ENCODE measurements at places on chromosomes 12 and 14. TPM values are rescaled to one million over a fixed set of nuclear protein-coding genes. Genes with fewer than 3 reads are reported as not detected.

The BEST3 gene
- 0.27 TPM for polyA plus RNA-seq

- peak; percentile 42 for DNase-seq
- H3K27me3 ChIP-seq = peaks cover 3% of the 10 kb centered on the region
- H3K27ac ChIP-seq = no peak overlapping the region
- no peaks in the 10 kb centered on the region for H3K36me3 ChIP-seq
- H3K4me3 ChIP-seq = no peak overlapping the region
Measured at GRCh38 chr14:74425525-74426201, 347 bp downstream of the SYNDIG1L start.

GRCh38 chr12:54006559-54007220, 2.1 kb upstream of the HOXC8 start:
- H3K4me1 ChIP-seq = peaks cover 3% of the 10 kb centered on the region
- no peaks in the 10 kb centered on the region for H3K36me3 ChIP-seq
- H3K27me3 ChIP-seq = peaks cover 3% of the 10 kb centered on the region
- DNase-seq = no peak
- peak overlapping the region; percentile 20 for H3K4me3 ChIP-seq
- no peak overlapping the region for H3K27ac ChIP-seq

DNA sequence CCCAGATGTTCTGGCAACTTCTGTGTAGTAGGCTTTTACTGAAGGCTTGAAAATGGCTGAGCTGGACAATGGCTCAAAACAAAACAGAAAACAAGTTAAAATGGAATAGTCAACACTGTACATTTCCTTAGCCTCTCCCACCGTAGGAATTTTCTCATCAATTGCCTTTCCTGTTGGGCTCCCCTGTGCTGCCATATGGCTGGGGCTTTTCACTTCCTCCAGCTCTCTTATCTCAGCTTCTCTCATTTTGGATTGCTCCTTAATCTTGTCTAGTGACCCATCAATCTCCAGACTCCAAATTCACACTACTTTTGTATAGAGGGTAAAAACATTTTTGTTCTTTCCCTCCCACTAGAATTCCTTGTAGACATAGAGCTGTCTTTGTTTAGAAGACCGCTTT, 50.4 kb upstream of the RPH3A start:
- no peak overlapping the region for H3K27ac ChIP-seq
- H3K27me3 ChIP-seq = peaks cover 4% of the 10 kb centered on the region
- no peak for DNase-seq
- H3K36me3 ChIP-seq = no peaks in the 10 kb centered on the region

GRCh38 chr14:94473666-94474410, 2.2 kb downstream of the SERPINA9 start:
- DNase-seq = no peak
- no peaks in the 10 kb centered on the region for H3K4me1 ChIP-seq
- no peaks in the 10 kb centered on the region for H3K36me3 ChIP-seq
- no peak overlapping the region for H3K27ac ChIP-seq
- H3K27me3 ChIP-seq = no peaks in the 10 kb centered on the region
- no peak overlapping the region for H3K4me3 ChIP-seq

- peak; percentile 62 for DNase-seq
- H3K27ac ChIP-seq = peak overlapping the region; percentile 4
- H3K4me3 ChIP-seq = no peak overlapping the region
- H3K4me1 ChIP-seq = peaks cover 13% of the 10 kb centered on the region
- H3K27me3 ChIP-seq = no peaks in the 10 kb centered on the region
Measured at GRCh38 chr12:49622501-49623141, 740 bp upstream of the PRPF40B start.

- DNase-seq = no peak
- peak overlapping the region; percentile 8 for H3K27ac ChIP-seq
- H3K4me1 ChIP-seq = no peaks in the 10 kb centered on the region
- H3K27me3 ChIP-seq = no peaks in the 10 kb centered on the region
Measured at GRCh38 chr14:64745511-64746091, 41.4 kb downstream of the PLEKHG3 start.

Measured in adrenal gland (tissue), 19 donors.